ENCODE measurements at places on chromosomes 5 and 9. TPM values are rescaled to one million over a fixed set of nuclear protein-coding genes. Genes with fewer than 3 reads are reported as not detected.

Gene PCDHGA7
- total RNA-seq: 1.3 TPM

Gene AIF1L
- total RNA-seq: 26.4 TPM

Gene KIAA1958
- total RNA-seq: 2.0 TPM

Gene SH3GL2
- total RNA-seq: 0.17 TPM

Gene GRM6
- not detected for total RNA-seq

Gene SHOC1
- not detected for total RNA-seq

Gene PFN3
- total RNA-seq: not detected

Gene SYNPO
- 14.6 TPM for total RNA-seq

Gene LCN9
- not detected for total RNA-seq

Gene ANKRD31
- total RNA-seq: 0.05 TPM

Gene CTXN3
- not detected for total RNA-seq

Gene KDM4C
- 21.7 TPM for total RNA-seq

Gene ANKDD1B
- total RNA-seq: 1.1 TPM

Gene KLF4
- 4.6 TPM for total RNA-seq

Gene EFNA5
- 36.1 TPM for total RNA-seq

Gene CCDC183
- total RNA-seq: 0.37 TPM

Gene SLC6A19
- total RNA-seq: not detected

Gene PITX1
- total RNA-seq: not detected

Gene FBXW5
- total RNA-seq: 255 TPM

Gene MAN1B1
- 76.6 TPM for total RNA-seq

Gene ACOT12
- total RNA-seq: not detected

Gene SUSD3
- not detected for total RNA-seq

Gene PCDHGC4
- total RNA-seq: 1.2 TPM

Gene IRX2
- 1.7 TPM for total RNA-seq

Gene WNK2
- not detected for total RNA-seq

Gene SELENOP
- total RNA-seq: 79.4 TPM

Gene NIM1K
- 0.05 TPM for total RNA-seq

Gene GRIN3A
- not detected for total RNA-seq

Gene SH3TC2
- total RNA-seq: 60.6 TPM

Gene LOX
- 100 TPM for total RNA-seq

Gene SLC6A3
- total RNA-seq: not detected

Gene MSX2
- total RNA-seq: 0.17 TPM

Gene ICE1
- 37.6 TPM for total RNA-seq

Gene GDF9
- total RNA-seq: not detected

Gene FBLL1
- total RNA-seq: 1.4 TPM

Gene GPRIN1
- total RNA-seq: 8.7 TPM

Gene TXNDC8
- total RNA-seq: not detected

Gene ALDH1B1
- total RNA-seq: 12.1 TPM

Gene IL4
- not detected for total RNA-seq

Gene PAM
- 271 TPM for total RNA-seq

Gene ACSL6
- 0.09 TPM for total RNA-seq

Gene SHISAL2B
- total RNA-seq: not detected

Gene SLC1A1
- total RNA-seq: 8.4 TPM

Gene SPATA31A3
- total RNA-seq: not detected

Gene SLC25A48
- not detected for total RNA-seq

Gene ZNG1F
- 3.4 TPM for total RNA-seq

Gene ARID3C
- 0.51 TPM for total RNA-seq

All from dermis blood vessel endothelial cell (primary cell).